Activated CD4-positive, alpha-beta T cell treated with anti-CD3 and anti-CD28 coated beads, Interleukin-2, amount 50 U/mL, for 4 hours (primary cell): ENCODE measurements at places on chromosomes 16 and 17.

DNA sequence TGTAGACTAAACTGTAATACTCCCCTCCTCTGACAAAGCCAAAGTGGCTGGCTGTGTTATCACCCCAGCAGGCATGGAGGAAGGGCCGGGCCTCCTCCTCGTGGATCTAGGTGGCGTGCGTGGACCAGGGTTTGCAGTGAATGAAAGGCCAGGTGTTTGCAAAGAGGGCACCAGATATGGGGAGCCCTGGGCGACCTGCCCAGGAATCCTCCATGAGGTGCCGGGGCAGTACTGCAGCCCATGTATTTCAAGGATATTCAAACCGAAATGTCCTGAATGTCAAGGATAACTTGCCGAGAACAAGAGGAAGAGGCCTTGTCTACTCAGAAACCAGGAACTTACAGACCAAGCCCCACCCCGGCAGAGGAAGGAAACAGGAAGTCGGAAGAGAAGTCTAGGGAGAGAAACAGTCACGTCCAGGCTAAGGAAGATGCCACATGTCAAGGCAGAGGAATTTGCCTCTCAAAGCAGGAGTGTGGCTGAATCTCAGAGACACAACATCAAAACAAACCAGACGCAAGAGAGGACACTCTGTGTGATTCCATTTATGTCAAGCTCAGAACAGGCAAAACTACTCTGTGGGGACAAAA lies 13.7 kb upstream of the OSGIN1 start:
- DNase-seq = no peak

GRCh38 chr16:50449800-50450199 lies 81.0 kb upstream of the BRD7 start:
- DNase-seq = no peak

DNA sequence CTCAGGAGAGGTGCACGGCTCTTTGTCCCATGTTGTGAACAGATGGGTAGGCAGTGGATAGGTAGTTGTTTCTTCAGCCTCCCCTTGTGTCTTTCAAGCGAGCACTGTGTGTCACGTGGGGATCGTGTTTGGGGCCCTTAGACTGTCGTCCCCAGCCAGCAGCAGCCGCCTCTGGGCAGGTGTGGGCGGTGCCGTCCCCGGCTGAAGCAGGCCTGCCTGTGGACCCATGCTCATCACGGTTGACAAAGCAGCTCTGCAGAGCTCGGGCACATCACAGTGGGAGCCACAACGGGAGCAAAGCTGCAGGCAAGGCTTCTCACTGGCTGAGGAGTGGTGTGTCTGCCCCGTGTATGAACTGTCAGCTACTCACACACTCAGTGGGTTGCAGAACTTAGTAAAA lies 4.7 kb upstream of the RPL13 start:
- DNase-seq = no peak

DNA sequence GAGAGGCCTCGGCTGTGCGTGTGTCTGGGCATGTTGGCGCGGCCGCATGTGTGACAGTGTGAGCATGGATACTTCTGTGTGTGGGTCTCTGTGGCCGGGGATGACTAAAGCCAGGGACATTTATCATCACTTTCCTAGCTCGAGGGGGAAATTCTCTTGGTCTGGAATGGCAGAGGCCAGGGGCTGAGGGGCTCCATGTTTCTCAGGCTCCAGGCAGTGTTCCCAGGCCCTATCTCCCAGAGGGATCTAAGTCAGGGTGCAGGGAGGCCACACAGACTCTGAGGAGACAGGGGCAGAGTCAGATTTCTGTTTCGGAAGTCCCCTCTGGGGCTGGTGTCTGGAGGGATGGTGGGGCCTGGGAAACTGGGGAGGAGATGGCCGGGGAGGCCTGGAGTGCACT lies 23.7 kb upstream of the SPNS2 start:
- DNase-seq = no peak

GRCh38 chr16:7871371-7871770 lies 538.7 kb downstream of the RBFOX1 start:
- no peak for DNase-seq

DNA sequence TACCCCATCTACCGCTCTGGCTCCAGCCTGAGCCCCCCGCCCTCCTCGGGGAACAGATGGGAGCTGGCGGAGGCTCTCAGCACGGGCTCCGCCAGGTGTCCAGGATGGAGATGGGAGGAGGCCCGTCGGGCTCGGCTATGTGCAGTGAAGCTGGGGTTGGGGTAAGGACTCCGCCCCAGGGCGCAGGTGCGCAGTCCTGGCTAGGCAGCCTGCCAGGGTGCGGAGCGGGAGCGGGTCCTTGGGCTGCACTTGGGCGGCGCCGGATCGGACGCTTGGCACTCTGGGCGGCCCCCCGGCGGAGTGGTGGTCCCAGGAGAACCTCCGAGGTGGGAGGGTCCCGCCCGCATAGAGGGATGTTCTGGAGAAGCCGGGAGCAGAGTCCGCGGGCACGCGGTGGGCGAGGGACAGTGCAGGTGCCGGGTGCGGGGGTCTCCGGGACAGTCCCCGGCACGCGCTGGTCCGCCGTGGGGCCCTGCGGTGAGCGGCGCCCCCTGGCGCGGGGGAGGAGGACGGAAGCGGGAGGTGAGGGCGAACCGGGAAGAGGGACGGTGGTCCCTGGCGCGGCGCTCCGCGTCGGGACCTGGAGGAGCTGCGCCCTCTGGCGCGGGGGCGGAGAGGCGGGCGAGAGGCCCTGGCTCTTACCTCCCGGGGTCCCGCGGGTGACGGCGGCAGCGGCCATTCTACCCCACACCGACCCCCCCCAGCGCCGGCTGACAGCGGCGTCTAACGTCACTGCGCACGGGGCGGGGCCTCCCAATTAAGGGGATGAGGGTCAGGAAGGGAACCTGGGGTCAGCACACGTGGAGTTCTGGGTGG lies at the start of gene CAMTA2:
Gene CAMTA2, minus strand, starts transcription at position 725 of the 816 bp plus-strand sequence. CDS start 1,453 bp downstream, outside the sequence.
- DNase-seq = peak; percentile 83

GRCh38 chr16:88896238-88897070 lies 30.0 kb upstream of the PABPN1L start:
- DNase-seq = no peak
